ENCODE measurements at places on chromosomes 5 and 9.

- DNase-seq: no peak
Observed at GRCh38 chr5:59575648-59576445, 317.7 kb downstream of the PDE4D start.

DNA sequence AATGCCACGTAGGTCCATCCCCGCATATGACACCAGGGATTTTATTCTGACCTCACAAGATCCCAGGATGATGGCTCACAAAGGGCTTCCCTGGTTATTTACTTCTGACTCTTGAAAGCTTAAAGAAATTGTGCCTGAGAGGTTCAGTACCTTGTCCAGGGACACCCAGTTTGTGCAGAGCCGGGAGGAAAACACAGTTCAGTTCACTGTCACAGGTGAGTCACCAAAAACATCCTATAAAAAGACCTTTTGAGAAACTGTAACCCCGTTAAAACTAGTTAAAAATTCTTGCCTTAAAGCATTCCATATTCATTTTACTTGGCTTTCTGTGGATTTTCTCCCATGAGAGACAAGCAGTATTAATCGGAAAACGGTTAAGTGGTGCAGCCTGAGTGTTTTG, 56.6 kb downstream of the ZNF510 start:
- no peak for DNase-seq

DNA sequence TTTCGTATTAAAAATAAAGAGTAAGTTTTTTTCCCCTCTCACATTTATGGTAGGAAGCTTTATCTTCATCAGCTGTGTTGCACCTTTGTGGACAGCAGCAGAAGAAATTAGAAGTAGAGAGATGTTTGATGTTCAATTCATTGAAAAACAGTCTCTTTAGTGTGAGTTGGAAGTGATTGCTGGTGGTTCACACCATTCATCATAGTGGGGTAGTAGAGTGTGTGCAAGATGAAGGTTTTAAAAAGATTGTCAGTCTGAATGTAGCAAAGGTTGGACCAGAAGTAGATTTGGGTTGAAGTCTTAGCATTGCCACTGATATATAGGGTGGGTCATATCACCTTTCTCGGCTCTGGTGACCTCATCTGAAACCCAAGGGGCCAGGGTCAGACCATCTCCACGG, 10.4 kb downstream of the ARHGEF28 start:
- DNase-seq: no peak

DNA sequence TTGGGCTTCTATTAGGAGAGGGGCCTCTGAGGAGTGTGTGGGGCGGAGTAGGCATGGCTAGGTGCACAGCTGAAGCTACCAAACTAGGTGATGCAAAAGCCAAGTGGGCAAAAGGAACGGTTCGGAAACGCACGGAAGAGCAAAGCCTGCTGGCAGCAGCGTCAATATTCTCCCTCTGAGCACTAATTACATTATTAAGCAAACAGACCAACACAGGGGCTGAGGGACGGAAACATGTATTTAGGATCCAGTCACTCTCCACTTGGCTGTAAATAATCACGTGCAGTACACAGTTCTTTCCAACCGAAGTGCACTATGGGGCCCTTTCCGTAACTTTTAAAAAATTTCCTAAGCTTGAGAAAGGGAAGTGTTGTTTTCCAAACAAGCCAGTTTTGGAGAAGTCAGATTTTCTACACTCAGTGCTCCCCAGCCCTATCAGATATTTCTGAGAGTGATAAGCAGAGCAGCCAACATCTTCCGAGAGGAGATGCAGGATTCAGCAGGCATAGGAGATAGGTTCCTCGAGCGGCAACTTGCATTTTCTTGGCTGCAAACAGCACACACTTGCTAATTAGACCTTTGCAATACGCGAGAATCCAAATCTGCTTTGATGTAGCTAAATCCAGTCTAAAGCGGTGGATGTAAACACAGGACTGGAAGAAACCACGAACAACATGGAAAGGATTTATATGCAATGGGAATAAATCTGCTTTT, 217.2 kb upstream of the TBCA start:
- no peak for DNase-seq

DNA sequence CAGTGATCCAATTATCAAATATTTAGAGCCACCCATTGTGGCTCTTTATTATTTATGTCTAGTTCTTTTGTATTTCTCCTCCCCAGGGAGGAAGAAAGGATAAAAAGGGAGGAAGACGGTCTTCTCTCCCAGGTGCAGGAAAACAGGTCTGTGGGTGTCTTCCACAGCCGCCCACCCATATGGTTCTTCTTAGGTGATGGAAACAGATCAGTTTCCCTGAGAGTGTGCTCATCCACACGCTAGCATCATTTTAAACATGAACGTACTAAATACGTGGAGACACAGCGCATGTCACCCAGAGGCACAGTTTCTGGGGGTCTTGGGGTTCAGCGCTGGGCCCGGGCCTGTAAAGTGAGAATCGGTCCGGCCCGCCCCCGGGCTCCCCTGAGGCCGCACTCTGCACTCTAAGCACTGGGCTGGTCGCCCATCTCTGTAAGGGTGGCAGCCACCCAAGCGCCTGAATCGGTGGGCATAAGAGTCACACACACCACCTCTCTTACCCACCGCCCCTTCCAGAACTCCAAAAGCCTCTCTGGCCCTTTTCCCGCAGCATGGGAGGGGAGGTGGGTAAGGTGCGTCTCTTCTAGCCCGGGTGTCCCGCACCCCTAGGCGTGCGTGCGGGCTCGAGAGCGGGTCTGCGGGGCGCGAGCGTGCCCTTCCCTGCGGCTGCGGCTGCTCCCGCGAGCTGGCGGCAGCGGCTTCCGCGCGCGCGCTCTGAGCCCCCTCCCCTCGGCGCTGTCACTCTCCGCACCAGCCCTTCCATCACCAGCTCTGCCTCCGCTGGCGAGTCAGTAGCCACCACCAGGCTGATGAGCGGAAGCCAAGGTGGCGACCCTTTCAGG, 1.3 kb downstream of the PTCH1 start:
- DNase-seq: no peak

DNA sequence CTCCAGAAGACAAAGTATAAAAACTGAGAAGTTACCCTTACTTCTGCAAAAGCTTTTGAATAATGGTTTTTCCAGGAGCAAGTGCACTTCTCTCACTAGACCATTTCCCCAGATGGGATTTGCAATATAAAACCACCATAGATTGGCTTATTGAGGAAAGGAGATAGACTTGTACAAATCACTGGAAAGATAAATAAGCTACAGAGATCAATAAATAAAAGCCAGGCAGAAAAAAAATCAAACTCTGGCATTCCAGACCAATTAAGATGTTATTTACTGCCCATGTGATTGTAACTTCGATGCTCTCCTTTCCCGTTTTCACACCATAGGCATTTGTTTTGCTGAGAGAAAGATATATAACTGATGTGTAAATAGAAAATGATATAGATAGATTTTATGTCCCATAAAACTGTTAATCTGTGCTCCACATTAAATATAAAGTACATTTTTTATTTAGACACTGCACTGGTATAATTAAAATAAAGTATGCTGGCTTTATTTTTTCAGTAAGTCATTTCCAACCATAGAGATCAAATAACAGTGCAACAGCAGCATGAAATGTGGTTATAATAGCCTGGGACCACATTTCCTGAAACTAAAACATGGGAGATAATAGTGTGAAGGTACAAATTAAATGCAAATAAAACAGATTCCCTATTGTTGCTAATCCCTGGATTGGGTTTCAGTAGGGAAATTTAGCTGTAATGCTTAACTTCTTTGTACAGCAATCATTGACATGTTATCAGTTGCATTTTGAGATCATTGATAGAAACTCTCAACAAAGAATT, 177.7 kb downstream of the NR2F1-AS1 start:
- no peak for DNase-seq

DNA sequence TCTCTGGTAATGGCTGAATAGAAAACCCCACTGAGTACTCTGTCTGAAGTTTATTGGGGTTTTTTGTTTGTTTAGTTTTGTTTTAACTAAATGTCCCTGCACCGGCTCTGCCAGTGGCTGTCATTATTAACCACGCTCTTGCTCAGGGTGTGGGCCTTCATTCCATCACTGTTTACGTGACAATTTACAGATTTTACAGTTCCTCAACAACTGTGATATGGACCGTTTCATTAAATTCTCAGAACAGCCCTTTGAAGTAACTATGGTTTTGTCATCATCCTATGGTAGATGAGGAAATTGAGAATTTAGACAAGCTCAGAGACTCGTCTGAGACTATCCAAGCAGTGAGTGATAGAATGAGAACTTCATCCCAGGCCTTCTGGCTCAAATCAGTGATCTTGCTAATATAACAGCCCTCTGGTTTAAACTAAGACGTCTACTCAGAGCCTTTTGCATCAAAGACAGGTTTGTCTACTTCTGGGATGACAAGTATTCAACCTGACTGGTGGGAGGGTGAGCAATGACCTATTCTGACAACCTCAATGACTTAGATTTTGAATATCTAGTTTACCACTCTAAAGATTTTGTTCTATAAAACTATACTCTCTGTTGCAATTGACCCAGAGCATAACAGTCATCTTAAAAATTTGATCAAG, 77.3 kb upstream of the MAP3K1 start:
- no peak for DNase-seq

GRCh38 chr5:82586181-82586580, 308.0 kb upstream of the RPS23 start:
- DNase-seq: no peak

- no peak for DNase-seq
Observed at GRCh38 chr5:120539471-120539870, 75.4 kb downstream of the PRR16 start.

- DNase-seq: no peak
Observed at GRCh38 chr9:128293091-128293490, 17.0 kb downstream of the SWI5 start.

DNA sequence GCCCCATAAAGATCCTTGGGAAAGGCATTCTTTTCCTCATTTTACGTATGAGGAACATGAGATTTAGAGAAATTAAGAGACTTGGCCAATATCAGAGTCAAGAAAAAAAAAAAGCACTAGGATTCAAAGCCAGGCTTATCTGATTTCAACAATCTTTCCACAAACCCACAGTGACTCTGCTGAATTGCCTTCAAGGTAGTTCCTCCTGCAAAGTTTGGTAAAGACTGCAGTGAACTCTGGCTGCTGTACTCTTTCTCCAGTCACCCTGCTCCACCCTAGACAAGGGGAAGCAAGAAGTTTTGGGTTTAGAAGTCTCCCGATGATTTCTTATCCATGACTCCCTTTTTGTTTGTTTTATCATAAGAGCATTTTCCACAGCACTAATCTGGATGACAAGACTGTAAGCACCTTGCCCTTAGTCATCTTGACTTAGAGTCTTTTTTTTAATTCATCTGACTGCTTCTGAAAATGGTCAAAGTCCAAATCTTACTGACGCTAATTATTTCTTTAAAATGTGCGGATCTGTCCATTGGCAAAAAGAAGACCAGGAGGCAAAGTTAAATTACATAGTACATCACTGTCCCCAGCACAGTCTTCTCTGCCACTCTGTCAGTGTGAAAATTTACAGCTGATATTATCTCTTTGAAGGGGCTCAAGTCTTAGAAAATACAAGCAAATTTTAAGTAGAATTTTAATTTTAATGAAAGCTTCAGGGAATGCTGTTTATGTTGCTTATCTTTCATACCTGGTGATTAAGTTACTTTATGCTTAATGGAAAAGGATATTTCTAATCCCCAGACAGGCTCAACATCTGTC, 180.1 kb downstream of the TTLL11 start:
- no peak for DNase-seq

GRCh38 chr9:127778280-127779135, at the start of gene SH2D3C:
Gene SH2D3C, minus strand, starts transcription at chr9:127778666. Its CDS starts 39 bp downstream, at chr9:127778627.
- no peak for DNase-seq

DNA sequence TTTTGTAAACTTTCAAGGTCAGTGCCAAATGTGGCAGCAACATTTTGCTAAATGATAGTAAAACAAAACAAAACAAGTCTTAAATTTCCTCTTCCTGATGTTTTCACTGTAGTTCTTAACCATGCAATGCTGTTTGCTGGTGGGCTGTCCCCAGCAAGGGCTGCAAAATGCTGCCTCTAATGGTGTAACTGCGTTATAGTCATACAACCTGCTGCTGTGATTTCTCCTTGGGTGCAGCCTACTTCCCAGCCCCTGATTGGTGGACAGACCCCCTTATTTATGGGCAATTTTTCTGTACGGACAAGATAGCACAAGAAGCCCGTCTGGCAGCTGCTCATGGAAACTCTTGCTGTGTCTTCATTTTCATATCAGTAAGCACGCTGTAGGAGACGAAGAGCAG, 26.6 kb upstream of the PIP5K1B start:
- DNase-seq: no peak

- DNase-seq: no peak
Observed at GRCh38 chr5:56670916-56671315, 144.4 kb upstream of the MAP3K1 start.

- no peak for DNase-seq
Observed at GRCh38 chr9:112194969-112195431, 19.9 kb upstream of the SUSD1 start.

DNA sequence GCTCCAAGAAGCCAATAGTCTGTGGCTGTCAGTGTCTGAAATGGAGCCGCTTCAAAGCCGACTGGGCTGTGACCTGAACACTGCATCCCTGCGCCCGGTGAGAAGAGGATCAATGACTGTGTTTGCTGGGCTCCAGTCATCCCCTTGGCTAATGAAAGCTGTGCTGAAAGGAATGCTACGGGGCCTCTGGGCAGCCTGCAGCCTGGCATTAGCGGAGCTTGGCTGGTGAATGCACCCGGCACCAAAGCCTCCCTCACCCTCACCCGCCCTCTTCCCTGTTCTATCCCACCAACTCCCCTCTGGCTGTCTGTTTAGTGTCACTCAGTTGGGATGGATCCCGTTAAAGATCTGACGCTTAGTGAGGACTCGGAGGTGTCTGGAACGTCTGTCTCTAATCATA, 355.3 kb downstream of the BNC2 start:
- DNase-seq: no peak

- no peak for DNase-seq
Observed at GRCh38 chr9:69078581-69078980, 43.0 kb downstream of the FXN start.

- no peak for DNase-seq
Observed at GRCh38 chr9:4494332-4494731, 4.1 kb downstream of the SLC1A1 start.

All from left colon (tissue), 2 donors.